Natural killer cell treated with Interleukin-12 subunit alpha and Interleukin-12 subunit beta and Interleukin-15 and Interleukin-18, amount 100 ng/mL, for 72 hours (primary cell): ENCODE measurements at places on chromosomes 2 and 18.

DNA sequence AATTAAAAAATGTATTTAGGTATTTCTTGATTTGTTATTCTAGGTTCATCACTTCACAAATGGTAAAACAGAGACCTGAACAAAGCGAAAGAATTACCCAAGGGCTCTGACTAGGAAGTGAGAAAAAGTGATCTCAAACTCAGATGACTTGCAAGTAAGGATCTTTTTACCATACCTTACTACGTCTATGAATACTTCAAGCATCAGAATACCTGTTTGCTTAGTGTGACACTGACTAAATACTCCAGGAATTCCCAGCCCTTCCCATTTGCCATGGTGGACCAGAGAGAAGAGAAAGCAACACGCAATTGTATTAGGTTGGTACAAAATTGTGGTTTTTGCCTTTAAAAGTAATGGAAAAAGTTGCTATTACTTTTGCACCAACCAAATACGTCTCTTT is 35.8 kb upstream of the FIGN start:
- DNase-seq: no peak

- DNase-seq: no peak
These were observed 12.8 kb downstream of the ANKRD62 start for GRCh38 chr18:12106471-12106870.

- no peak for DNase-seq
These were observed 2.3 kb upstream of the GLI2 start for GRCh38 chr2:120733238-120733932.

DNA sequence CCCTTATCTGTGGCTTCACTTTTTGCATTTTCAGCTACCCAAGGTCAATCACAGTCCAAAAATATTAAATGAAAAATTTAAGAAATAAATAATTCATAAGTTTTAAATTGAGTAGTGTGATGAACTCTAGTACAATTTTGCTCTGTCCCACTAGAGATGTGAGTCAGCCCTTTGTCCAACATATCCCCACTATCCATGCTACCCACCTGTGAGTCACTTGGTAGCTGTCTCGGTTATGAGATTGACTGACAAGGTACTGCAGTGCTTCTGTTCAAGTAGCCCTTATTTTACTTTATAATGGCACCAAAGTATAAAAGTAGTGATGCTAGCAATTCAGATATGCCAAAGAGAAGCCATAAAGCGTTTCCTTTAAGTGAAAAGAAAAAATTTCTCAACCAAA is 28.8 kb downstream of the ADCY3 start:
- no peak for DNase-seq

DNA sequence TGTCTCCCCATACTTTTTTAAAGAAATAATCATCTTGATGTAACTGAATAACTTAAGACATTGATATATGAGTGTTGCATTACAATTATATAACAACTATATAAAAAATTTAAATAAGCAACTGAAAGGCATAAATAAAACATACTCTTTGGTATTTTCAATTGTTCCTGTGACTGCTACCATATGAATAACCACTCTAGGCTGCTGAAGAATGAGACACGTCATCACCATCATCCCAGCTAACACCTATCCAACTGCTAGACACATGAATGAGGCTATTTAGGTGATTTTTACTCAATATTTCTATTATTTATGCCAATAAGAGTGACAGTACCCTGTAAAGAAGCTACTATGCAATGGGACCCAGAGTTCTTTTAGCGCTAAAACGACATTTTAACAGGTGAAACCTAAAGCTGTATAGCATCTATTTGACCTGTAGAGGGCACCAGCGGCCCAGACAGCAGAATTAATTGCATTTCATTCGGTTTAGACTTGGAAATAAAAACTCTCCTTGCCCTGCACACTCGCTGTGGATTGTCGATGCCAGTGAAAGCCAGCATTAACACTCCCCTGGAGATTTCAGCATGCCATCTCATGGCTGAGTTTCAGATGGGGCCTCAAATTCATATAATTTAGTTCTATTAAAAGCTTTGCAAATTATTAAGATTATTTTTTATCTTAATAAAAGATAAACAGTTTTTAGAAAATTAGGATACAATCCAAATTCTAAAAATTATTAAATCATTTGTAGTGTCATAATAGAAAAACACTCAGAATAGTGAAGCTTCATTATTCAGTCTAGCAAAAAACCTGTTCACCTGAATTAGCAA is 89.4 kb upstream of the MAP2 start:
- DNase-seq: no peak
